ENCODE measurements at places on chromosomes 12 and 14.

- no peak for DNase-seq
Observed at GRCh38 chr12:72063073-72063472, 124.4 kb downstream of the TPH2 start.

GRCh38 chr12:19764408-19764807, 325.1 kb downstream of the AEBP2 start:
- DNase-seq: no peak

- DNase-seq: no peak
Observed at GRCh38 chr12:124403273-124403672, 108.4 kb downstream of the RFLNA start.

- DNase-seq: no peak
Observed at GRCh38 chr14:63650256-63650952, 8.7 kb upstream of the WDR89 start.

Data from BJ (cell line).